ENCODE measurements at places on chromosomes 16 and 17.

DNA sequence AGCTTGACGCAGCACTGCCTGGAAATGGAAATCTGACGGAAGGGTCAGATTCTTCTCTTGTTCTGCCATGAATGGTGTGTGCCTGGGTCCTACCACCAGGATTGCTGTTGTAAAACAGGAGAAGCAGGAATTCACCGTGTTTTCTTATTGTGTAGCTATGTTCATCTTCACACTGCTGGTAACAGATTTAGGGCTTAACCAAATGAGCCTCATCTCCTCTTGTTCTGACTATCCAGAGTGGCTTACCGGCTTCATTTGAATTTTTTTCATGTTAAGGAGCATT, 97.3 kb upstream of the CHMP6 start:
- DNase-seq, result no peak

- DNase-seq, result no peak
Measured at GRCh38 chr16:79407005-79407404, 193.5 kb downstream of the MAF start.

- DNase-seq, result no peak
Measured at GRCh38 chr16:64225696-64226095, 896.2 kb downstream of the CDH11 start.

DNA sequence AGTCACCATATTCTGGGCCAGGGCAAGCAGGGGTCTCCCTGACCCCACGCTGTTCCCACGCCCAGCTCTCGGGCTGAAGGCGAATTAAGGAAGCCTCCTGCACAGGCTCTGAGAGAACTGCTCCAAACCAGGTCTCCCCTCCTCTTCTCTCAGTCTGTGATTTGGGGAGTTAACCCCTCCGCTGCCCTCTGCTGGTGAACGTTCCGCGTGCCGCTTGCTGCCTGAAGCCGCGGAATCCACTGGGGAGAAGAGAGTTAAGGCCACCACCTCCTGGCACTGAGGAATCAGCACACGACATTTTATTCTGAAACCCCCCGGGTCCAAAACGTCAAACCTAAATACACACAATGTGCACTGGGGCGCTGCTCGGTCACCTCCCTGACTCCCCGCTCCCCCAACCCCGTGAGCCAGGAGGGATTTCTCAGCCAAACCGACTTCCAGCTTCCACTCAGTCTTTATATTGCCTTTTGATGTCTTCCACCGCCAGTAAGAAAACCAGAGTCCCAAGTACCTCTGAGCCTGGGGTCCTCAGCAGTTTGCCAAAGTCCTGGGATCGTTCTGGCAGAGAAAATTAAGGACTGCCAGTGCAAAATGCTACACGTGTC, 54.4 kb upstream of the RCVRN start:
- peak; percentile 64 for DNase-seq

DNA sequence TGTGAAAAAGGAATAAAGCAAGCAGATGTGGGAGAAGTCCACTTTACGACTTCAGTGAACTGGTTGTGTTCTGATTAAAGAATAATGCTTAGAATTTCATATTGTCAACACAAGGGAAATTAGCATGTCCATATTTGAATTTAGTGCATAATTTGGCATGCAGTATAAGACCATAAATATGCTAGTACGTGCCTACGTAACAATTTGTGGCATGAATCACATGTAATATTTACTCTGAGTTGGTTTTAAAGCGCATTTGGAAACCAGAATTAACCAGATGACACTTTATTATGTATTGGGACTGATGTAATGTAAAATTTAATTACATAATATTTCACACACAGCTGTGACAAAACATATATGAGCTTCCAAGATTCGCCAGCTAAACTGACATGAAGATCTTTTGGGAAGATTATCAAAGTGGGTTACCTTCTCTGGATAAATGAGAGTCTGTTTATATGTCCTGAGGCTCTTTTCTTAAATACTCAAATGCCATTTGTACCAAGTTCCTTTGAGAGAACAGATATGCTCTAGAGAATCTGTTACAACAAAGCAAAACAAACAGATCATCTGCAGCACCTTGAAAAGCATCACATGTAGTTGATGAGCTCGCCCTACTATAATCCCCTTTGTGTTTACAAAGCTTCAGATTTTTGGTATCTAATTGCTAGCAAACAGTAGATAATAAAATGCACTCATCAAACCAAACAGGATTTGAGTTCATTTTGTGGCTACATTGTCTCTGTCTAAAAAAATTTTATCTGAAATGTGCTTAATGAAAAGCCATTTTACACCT, 1468.6 kb downstream of the CDH11 start:
- no peak for DNase-seq

DNA sequence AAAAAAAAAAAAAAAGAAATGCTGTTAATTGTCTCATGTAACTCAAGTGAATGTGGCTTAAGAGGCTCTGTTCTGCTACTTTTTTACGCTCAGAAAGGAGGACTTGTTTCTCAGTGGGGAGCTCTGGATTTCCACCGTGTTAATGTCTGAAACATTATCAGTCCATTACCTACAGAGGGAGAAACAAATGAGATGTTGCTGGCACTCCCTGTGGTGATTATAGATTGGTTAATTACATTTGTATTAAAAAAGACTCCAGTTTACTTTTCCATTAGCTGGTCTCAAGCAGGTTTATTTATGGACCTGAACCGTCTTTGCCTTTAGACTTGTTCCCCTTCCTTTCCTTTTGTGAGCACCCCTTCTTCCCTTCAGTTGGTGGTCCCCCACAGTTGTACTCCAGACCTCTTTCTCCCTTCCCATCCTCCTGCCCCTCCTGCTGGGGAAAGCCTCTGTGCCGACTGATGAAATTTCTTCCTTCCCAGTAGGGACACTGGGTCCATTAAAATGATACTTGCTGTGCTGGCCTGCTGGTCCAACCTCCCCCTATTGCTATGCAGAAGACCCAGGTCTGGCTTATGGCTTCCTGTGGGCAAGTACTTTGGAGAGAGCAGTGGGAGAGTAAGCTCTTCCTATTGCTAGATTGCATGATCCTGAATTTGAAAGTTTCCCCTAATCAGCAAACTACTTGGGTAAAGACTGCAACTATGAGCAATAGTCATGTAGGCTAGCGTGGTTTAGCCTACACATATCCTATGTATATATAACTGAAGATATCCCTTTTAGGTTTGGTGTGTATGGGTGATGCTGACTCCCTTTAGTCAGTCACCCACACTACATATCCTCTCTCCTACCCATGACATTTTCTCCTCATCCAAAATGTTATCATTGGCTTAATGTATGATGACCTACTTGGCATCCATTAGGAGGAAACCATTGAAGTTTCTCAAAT, 8.1 kb downstream of the CDC6 start:
- DNase-seq, result no peak

- DNase-seq, result peak; percentile 61
Measured at GRCh38 chr17:266701-267667, 85.5 kb upstream of the DOC2B start.

DNA sequence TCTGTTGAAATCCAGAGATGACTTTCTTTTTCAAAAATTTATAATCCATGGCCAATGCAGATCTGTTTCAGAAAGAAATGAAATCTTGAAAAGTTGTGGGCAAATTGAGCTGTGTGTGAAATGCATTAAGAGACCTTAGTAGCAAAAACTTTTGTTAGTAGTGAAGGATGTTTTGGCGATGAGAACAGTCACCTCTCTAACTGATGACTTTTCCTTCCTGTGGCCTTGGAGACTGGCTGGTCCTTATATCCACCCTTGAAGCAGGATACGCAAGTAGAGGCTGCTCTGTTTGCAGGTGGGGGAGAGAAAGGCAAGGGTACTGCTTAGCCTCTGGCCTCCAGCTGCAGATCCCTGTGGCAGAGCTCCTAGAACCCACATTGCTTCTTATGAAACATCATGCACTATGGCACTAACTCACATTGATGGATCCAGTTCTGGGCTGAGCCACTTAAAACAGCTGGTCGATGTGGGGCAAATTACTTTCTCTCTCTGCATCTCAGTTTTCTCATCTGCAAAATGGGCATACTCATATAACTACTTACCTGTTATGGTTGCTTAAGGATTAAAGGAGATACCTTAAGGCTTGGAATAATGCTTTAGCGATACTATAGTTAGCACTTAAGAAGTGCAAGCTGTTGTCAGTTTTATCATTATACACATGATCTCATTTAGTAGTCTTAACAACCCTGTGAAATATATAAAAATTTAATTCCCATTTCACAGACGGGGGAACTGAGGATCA, 89.3 kb downstream of the SDR42E1 start:
- no peak for DNase-seq

- no peak for DNase-seq
Measured at GRCh38 chr16:75292691-75293090, 41.3 kb upstream of the BCAR1 start.

DNA sequence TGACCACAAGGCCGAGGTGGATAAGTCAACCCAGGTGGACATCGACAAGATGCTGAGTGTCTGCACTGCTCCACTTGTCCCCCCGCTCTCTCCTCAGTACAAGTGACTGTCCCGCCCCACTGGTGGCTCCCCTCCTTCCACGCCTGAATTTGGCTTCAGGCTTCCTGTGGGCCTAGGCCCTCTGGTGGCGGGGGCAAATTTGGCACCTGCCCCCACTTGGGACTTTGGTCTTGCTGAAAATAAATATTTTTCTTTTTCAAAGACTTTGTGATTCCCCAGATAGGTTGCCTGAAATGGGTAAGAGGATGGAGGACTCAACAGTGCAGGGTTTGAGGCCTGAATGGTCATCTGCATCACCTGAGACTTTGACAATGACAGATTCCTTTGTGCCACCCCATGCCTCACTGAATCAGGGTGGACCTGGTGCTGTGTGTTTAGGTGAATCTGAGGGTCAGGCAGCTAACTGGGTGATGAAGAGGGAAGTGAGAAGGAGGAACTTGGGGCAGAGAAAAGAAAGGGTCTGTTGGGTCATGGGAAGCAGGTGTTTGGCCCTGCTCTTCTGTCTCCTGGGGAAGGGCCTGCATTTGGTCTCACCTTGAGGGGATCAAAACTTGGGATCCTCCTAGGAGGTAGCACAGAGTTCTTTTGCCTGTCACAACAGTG, 2.0 kb downstream of the C16orf86 start:
- no peak for DNase-seq

- DNase-seq, result no peak
Measured at GRCh38 chr17:34981538-34982241, 1.4 kb downstream of the LIG3 start.

GRCh38 chr16:82024316-82024715, 10.7 kb upstream of the HSD17B2 start:
- DNase-seq, result no peak

DNA sequence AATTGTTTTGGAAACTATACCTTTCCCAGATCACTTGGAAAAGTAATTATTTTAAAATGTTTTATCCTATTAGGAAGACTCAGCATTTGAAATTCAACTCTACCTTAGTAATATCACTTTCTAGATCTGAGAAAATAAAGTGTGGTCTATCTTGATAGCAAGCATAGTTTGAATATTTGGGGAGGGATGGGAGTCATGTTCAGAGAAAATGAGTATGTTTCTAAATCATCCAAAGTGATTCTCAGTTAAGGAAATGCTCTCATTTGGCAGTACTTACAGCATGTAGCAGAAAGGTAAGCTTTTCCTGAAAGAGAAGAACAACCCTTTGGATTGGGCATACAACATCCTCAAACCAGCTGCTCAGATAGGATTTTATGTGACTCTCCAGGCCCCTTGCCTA, 6.9 kb downstream of the C17orf75 start:
- DNase-seq, result no peak

DNA sequence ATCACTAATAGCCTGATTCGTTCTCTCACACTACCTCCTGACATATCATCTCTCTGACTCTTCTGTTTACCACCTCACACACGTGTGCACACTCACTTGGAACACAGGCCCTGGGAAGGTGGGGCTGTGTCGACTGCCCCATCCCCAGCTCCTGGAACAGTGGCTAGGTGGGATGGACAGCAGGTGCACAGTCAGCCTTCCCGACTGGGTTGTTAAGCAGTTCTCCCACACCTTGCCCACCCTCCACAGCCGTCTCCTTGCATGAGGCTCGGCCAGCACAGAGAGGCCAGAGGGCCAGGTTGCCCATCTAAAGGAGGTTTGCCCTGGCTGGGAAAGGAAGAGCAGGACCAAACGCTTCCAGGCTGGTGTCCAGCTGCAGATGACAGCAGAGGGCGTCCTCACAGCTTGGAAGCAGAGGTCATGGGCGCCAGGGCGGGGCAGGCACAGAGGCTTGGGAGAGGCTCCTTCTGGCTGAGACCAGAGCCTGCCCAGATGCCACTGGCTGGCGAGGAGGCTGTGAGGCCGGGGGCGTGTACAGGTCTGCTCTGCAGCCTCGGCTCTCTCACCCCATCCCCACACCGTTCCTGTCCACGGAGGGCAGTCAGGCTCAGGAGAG, 92.8 kb downstream of the AMFR start:
- DNase-seq, result no peak

- DNase-seq, result peak; percentile 50
Measured at GRCh38 chr17:76867578-76868175, 527 bp upstream of the MGAT5B start.

DNA sequence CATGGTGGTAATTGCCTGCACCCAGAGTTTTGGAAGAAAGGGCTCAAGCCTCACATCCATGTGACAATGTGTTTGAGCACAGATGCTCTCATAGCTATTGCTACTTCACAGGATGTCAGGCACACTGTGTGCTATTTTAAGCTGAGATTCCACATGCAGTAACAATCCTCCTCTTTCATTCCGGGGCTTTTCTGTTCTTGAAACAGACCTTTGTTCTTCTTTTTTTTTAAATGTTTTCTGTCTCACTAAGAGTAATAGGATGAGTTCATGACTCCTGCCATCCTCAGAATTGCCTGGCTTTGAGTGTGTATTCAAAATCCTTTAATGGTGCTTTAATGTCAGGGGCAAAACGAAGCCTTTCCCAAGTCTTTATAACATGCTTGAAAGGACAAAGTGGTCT, 198.9 kb downstream of the ABCC12 start:
- DNase-seq, result no peak

DNA sequence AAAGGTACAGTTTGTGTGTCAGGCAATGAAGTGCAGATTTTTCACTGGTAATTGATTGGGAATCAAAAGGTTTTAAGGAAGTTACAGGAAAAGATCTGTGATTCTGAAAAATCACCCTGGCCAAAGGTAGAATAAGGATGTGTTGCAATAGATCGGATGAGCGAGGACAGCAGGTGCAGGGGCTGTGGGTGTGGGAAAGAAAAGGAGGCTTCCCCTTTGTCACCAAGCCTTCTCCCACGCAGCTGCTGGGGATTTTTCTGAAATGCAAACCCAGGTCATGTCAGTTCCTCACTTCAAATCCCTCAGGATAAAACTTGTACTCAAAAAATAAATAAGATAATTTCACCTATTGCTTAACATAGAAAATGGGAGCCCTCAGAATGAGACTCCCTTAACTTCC, 47.9 kb upstream of the ARHGAP17 start:
- no peak for DNase-seq

DNA sequence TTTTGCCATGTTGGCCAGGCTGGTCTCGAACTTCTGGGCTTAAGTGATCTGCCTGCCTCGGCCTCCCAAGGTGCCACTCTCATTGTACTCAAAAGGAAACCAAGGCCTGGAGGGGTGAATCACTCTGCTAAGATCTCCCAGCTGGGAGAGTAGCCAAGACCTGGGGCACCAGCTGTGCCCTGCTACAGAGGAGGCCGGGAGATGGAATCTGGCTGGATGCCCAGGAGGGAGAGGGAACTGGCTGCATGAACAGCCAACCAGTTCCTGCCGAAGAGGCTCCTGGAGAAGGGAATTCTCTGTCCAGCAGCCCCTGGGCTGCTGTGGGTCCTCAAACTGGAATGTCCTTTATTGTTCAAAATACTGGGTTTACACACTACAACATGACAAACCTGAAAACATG, 238.7 kb upstream of the CIBAR2 start:
- peak; percentile 92 for DNase-seq

GRCh38 chr16:75262104-75262799, 10.8 kb upstream of the BCAR1 start:
- DNase-seq, result no peak

- DNase-seq, result no peak
Measured at GRCh38 chr16:67667453-67667816, 821 bp downstream of the C16orf86 start.
